Neural crest cell (in vitro differentiated cells): ENCODE measurements at places on chromosomes 3 and 15. TPM values are rescaled to one million over a fixed set of nuclear protein-coding genes. Genes with fewer than 3 reads are reported as not detected.

- DNase-seq = no peak
These were observed 287.8 kb upstream of the UMPS start for GRCh38 chr3:124442463-124442862.

DNA sequence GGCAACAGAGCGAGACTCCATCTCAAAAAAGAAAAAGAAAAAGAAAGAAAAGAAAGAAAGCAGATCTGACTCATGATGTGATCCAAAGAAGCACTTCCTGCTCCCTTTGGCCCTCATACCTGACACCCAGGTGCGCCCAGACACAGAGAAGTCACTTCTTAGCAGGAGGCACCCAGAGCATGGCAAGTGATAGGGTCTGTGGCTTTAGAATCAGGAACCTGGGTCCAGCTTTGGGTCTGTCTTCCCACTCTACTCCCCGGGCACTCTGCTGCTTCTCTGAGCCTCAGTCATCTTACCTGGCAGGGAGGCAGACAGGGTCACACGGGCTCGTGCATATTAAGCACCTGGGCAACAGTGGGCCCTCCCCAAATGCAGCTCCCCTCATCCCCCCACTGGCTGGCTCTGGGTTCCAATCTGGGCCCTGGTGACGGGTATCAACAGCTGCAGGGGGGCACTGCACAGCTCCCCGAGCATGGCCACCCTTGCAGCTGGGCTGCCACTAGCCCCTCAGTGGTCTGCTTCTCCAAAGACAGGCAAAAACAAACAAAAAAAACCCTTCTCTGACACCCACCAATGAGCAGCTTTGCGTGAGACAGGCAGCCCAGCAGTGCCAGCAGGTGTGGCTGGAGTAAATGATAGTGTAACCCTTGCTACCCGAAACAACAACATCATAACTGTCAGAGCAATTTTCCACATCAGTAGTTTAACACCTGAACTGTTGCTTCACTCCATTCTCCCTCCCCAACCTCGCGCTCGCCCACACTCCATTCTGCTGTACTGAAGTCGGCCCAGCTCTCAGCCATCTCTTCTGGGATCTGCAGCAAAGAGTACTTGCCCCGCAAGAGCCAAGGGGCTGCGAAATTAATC, 99.8 kb downstream of the MEGF11 start:
- DNase-seq = no peak

The GABRB3 gene
- total RNA-seq = 19.8 and 23.7 TPM in 2 replicates

- DNase-seq = no peak
These were observed 54.2 kb downstream of the PPARG start for GRCh38 chr3:12343047-12343501.

GRCh38 chr3:22297436-22297835, 546.4 kb upstream of the ZNF385D start:
- no peak for DNase-seq

The GNAT1 gene
- not detected in 2 replicates for total RNA-seq

The SLC6A20 gene
- not detected in 2 replicates for total RNA-seq

GRCh38 chr15:45660231-45660979, 25.6 kb downstream of the SQOR start:
- DNase-seq = no peak

The CCDC39 gene
- 0.07 TPM in 1 of 2 replicates, not detected in the other for total RNA-seq

- DNase-seq = no peak
These were observed 149.9 kb upstream of the NR2E3 start for GRCh38 chr15:71660501-71660900.

The FOXB1 gene
- 5.9 and 6.1 TPM in 2 replicates for total RNA-seq
